ENCODE measurements at places on chromosomes 2 and 18.

DNA sequence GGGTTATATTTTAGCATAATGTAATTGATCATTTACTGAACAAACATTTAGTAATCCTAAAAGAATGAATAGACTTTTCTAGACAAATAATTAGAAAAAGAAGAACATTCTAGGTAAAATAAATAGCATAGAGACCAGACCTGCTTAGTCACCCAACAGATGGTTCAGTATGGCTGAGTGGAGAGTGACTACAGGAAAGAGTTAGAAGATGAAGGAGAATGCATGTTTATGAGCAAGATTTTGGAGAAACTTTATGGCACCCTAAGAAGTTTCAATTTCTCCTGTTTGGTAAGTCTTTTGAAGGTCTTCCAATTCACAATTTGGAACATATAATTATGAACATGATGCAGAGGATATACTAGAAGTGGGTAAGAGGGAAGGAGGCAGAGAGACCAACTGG, 32.9 kb downstream of the FAP start:
- DNase-seq = no peak

DNA sequence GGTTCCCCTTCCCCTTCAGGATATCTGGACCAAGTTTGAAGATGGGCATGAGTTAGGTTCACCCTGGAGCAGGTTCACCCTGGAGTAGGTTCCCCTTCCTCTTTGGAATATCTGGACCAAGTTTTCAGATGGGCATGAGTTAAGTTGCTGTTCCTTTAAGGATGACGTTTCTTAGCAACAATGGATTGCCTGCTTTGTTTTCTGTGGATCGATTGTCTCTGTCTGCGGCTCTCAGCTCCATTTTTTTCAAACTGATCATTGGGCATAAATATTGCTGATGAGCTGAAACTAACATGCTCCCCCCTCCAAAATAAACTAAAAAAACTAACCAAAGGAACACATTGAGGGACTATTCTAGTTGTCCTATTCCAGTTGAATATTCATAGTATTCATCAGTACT, 149.5 kb downstream of the SPP2 start:
- no peak for DNase-seq

DNA sequence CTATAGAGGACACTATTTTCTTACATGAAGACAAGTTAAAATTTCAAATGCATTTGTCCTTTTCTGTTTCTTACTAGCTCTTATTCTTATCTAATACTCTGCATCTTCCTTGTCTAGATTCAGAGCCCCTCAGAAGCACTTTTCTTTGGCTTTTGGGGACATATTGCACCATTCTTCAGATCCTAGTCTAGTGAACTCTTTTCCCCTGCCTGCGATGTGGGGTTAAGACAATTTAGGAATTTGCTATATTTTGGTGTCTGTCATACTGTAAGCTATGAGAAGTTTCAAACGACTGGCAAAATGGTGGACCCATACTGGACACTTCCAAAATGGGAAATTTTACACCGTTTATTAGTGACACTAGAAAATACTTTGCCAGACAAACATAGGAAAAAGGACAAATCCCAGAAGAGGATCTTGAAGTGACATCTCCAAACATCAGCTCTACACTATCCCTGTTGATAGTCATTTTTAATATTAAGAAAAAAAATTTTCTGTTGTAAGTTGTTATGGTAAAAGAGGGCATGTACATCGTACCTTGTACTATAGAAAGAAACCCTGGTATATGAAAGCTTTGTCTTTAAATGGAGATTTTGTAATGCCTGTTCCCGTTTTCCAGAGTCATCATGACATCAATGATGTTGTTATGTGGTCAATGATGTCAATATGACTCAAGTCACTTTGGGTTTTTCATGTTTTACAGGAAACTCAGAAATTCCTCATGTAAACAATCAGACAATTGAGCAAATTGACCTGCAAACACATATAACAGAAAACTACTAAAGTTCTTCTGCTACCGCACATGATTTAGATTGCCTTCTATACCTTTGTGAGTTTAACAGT, 4.4 kb upstream of the KYNU start:
- no peak for DNase-seq

GRCh38 chr2:46564811-46565241, 85.5 kb downstream of the TMEM247 start:
- no peak for DNase-seq

DNA sequence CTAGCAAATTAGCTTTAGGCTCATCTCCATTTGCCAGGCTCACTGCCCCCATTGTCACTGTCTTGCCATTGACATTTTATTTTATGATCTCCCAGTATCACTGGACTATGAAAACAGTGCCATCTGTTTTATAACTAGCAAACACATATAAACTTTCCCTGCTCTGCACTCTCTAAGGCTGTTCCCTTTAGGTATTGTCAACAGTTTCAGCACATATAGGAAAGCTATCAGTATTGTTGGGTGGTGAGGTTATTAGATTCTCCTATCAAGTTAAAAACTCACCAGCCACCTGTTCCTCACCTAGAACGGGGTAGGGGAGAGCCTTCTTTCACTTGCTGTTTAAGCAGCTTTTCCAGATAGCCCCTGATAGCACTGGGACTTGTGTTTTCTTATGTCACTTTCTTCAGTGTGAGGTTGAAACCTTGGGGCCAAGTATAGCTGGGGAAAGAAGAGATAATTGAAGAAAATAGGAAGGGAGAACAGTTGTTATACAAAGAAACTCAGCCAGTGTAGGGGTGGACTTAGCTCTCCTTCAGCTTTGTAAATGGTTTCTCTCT, 32.5 kb downstream of the CFLAR start:
- no peak for DNase-seq

Data from NCI-H1436 treated with DMSO at 0.1 percent for 48 hours (cell line).